ENCODE measurements at places on chromosomes 2 and 18. TPM values are rescaled to one million over a fixed set of nuclear protein-coding genes. Genes with fewer than 3 reads are reported as not detected.

The UGT1A3 gene
- 0.09 TPM for total RNA-seq

The GALR1 gene
- total RNA-seq = not detected

The POU3F3 gene
- not detected for total RNA-seq

The AGXT gene
- not detected for total RNA-seq
